ENCODE measurements at places on chromosomes 7 and 10.

DNA sequence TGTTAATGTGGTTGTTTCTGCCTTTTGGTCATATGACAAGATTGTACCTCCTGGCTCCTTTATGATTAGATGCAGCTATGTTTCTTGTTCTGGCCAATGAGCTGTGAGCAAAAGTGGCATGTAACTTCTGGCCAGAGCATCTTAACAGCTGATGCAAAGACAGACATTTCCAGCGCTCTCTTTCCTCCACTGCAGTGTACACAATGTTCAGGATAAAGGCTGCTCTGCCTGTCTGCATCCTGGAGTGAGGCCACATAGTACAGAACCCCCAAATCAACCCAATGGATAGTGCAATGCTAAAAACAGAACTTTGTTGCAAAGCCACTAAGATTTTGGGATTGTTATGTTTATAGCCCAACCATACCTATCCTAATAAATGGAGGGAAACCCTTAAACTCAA is 17.9 kb downstream of the EPC1 start:
- no peak for DNase-seq

- DNase-seq = no peak
These were observed 75.5 kb upstream of the STARD3NL start for GRCh38 chr7:38102507-38102906.

- DNase-seq = no peak
These were observed 648.5 kb upstream of the NRP1 start for GRCh38 chr10:33982995-33983394.

DNA sequence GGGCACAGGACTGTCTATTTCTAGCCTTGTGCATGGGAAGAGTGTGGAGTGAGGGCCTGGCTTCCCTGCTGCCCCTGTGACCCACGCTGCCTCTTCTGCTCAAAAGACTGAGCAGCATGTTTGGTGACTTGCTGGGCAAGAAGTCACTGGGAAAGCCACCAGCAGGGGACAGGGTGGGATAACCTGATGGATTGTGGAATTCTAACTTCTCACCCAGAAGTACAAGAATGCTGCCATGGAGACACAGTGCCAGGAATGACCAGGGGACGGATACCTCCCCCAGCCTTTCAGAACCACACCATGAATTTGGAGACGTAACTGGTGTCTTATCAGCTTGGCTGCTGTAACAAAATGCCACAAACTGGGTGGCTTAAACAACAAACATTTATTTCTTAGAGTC is 28.4 kb downstream of the GALNTL5 start:
- no peak for DNase-seq

- DNase-seq = no peak
These were observed 124.7 kb upstream of the MGMT start for GRCh38 chr10:129342385-129342784.

GRCh38 chr7:30079880-30080279 is 51.7 kb downstream of the PLEKHA8 start:
- no peak for DNase-seq

- no peak for DNase-seq
These were observed 60.3 kb upstream of the RAB11FIP2 start for GRCh38 chr10:118107040-118107439.

- no peak for DNase-seq
These were observed 33.5 kb downstream of the SH2B2 start for GRCh38 chr7:102320181-102320580.

DNA sequence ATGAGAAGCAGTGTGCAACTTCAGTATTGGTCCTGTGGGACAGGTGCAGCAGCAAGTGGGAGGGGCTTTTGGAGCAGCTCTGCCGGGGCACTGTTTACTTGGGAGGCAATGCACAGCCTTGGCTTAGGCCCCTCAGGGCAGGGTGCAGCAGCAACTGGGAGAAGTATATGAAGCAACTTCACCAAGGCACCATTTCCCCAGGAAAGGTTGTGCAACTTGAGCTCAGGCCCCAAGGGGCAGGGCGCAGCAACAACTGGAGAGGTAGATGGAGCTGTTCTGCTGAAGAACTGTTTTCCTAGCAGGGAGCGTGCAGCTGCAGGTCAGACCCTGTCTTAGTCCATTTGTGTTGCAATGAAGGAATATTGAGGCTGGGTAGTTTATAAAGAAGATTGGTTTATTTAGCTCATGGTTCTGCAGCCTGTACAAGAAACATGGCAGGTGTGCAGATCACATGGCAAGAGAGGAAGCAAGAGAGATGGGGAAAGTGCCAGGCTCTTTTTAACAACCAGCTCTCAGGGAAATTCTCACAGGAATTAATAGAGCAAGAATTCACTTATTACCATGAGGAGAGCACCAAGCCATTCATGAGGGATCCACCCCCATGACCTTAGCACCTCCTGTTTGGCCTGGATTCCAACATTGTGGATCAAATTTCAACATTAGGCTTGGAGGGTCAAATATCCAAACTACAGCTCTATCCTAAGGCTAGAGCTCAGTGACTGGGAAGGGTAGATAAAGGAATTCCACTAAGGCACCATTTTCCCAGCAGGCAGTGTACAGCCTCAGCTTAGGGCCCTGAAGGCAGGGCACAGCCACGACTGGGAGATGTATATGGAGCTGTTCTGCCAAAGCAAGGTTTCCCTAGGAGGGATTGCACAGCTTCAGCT is 10.9 kb downstream of the GPR141 start:
- no peak for DNase-seq

DNA sequence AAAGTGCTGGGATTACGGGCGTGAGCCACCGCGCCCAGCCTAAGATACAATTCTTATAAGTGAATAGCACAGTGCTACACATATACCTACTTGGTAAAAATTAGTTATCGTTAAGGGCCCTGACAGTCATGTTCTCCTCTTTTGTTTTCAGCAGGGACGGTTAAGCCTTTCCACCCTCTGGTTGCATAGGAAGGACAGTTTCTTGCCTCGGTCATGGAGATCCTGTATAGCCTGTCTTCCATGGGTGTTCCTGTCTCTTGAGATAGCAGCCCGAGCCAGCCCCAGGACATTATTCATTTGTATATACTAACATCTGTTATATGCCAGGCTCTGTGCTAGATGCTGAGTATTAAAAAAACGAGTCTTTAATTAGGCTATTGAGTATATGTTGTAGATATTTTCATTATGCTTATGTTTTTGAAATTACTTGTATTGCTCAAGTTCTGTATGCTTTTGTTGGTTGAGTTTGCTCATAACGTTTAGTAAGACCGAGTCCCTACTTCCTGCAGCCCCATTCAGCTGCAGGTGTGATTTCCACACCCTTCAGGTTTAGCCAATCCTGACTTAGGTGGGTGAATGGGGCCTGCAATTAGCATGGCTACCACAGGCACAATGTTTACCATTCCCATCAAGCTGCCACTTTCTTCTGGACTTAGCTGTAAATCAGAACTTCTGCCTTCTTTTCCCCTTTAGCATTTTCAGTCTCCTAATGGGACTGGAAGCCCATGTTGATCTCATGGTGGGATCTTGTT is 24.8 kb downstream of the CCSER2 start:
- DNase-seq = no peak

DNA sequence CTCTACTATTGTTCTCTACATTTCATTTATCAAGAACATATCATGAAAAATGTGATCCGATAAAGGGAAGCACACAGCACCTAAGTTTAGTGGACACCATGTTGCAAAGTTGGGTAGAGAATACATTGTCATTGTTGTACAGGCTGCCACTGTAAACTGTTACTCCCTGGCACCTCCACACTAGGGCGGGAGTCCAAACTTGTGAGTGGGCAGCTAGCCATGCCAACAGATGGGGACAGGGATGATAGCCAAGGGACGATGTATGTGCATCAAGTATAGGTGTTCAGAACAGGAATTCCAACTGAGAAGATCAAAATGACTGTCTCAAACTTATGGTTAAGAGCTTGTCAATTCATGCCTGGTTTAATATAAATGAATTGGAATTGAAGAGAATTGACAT is 31.1 kb upstream of the COMMD3 start:
- DNase-seq = peak; percentile 16

GRCh38 chr10:75010373-75010772 is 101.1 kb upstream of the SAMD8 start:
- DNase-seq = no peak

DNA sequence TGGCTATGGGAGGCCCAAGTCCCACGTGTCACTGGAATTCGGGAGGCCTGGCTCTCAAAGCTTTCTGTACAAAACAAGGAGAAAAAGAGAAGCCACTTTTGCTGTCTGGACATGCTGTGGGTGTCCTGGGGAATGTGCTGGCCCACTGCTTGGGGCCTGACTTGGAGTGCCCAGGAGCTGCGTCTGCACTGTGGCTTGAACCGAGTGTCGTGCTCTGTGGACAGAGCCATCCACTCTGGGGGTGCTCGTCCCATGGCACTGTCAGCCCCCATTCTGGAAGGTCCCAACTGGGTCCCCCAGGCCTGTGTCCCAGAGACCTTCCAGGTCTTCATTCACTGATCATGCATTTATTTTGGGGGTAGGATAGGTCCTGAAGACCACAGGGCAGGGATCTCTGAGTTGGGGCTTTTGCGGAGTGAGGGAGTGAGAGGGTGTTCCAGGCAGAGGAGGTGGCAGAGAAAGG is 138.0 kb downstream of the LHPP start:
- no peak for DNase-seq

GRCh38 chr7:79570903-79571302 is 117.4 kb upstream of the MAGI2 start:
- no peak for DNase-seq

DNA sequence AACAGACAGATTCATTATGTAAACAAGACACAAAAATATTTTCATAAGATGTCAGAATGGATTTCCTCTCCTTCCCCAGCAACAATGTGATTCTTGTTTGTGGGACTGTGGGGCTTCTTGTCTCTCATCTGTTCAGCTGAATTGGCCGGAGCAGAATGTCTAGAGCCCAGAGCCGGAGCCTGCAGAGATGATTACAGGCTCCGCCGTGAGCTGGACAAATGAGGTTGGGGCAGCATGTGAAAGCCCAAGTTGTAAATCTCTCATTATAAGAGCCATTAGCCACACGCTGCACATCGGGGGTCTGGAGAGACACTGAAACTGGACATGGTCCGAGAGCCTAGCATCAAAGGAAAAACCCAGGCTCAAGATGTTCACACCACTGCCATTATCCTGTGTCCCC is 137.0 kb upstream of the ADAM12 start:
- no peak for DNase-seq

DNA sequence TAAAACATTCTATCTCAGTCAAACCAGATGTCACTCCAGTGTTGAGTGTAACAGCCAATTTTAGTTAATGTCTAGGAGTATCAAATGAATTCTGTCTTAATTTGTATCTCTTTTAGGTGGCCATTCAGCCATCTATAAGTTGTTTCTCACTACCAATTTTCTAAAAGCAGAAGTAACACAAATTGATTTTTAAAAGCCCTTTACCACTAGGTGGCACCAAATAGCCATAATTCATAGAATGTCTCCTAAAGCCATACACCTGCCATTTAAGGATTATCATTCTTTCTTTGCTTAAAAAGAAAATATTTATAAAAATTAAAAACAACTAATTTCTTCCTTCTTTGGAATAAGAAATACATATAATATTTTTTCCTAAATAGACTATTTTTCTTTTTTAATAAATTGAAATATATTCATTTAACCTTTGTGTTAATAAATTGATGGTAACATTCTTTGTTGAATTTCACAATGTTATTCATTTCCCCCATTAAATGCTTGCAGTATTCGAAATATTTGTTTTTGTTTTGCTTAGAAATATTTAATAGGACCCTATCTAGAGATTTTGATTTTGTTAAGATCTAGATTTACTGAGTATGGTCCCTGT is 107.8 kb upstream of the PPP1R3A start:
- DNase-seq = peak; percentile 34

DNA sequence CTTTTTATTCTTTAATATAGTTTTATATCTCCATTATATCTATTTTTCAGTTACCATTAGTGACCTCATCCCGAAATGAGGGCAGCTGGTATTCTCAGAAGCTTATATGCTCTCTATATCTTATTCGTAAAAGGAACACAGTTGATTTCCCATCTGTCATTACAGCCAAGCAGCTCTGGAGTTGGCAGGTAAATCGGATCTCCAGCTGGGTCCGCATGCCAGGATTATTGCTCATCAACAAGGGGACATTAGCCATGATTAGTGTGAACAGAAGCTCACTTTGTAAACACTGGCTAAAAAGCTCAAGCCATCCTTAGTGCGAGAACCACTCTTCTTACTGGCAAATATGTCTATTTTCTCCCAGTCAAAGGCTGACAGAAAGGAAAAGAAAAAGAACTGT is 180.3 kb downstream of the NPSR1 start:
- peak; percentile 97 for DNase-seq

GRCh38 chr10:1035201-1035600 is 9.5 kb upstream of the IDI2 start:
- DNase-seq = no peak

DNA sequence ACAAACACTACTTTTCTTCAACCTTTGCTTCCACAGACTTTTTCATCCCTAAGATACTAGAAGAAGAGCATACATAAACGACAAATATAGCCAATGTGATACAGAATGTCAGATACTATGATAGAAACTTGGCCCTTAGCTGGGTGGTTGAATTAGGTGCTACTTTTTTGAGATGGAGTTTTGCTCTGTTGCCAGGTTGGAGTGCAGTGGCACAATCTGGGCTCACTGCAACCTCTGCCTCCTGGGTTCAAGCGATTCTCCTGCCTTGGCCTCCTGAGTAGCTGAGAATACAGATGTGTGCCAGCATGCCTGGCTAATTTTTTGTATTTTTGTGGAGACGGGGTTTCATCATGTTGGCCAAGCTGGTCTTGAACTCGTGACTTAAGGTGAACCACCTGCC is 3.5 kb downstream of the PPIA start:
- no peak for DNase-seq

DNA sequence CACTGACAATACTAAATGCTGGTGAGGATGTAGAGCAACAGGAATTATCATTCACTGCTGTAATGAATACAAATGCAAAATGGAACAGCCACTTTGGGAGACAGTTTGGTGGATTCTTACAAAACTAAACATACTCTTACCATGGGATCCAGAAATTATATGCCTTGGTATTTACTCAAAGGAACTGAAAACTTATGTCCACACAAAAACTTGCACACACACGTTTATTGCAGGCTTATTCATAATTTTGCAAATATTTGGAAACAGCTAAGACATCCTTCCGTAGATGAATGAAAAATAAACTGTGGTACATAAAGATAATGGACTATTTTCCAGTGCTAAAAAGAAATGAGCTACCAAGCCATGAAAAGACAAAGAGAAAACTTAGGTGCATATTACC is 69.6 kb downstream of the SEM1 start:
- no peak for DNase-seq

DNA sequence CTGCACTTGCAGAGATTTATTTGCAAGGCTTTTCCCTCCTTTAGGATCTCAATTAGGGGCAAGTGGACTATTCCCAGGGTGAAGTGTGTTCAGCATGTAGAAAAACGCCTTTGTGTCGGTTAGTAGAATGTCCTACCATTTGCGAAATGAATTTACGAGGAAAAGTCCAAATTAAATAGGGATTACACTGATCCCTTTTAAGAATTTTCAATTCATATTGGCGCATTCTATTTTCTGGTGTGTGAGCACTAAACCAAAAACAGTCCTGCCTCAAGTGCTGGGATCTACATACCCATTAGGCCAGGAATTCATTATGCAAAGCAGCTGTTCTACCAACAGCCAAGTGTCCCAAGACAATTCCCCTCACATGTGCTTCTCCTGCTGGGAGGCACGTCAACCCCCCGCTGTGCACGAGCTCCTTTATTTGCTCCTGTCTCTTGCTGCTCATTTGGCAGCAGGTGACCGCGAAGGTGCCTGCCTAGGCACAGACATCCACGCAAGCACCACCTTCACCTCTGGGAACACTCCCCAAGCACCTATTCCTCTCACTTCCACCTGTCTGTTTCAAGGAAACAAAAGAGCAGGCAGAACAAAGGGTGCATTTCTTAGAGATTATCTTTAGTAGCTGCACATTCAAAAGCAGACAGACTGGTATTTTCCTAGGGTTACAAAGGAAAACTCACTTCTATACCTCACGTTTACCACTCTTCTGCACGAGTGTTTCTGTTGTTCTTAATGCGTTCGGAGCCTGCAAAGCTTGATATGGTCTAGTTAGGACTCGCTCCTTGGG is 134.6 kb upstream of the FGFR2 start:
- no peak for DNase-seq
